Immature natural killer cell (primary cell): ENCODE measurements at places on chromosomes 1 and 21. TPM values are rescaled to one million over a fixed set of nuclear protein-coding genes. Genes with fewer than 3 reads are reported as not detected.

The AMY2A gene
- not detected for polyA plus RNA-seq

The KCNA3 gene
- polyA plus RNA-seq, result 15.3 TPM

The C1orf21 gene
- polyA plus RNA-seq, result 119 TPM

The PDPN gene
- not detected for polyA plus RNA-seq

The TRNAU1AP gene
- 37.8 TPM for polyA plus RNA-seq

The LHX8 gene
- polyA plus RNA-seq, result not detected

The S100A7 gene
- not detected for polyA plus RNA-seq

The CBR3 gene
- 1.5 TPM for polyA plus RNA-seq

The RIPPLY3 gene
- polyA plus RNA-seq, result not detected

The GLMP gene
- 27.2 TPM for polyA plus RNA-seq

The VHLL gene
- polyA plus RNA-seq, result not detected

The C1orf87 gene
- polyA plus RNA-seq, result not detected

The PDXK gene
- polyA plus RNA-seq, result 55.2 TPM

The CFHR1 gene
- not detected for polyA plus RNA-seq

The GFI1 gene
- polyA plus RNA-seq, result 27.2 TPM

The OR2T2 gene
- polyA plus RNA-seq, result not detected

The AXDND1 gene
- polyA plus RNA-seq, result not detected

The BSND gene
- polyA plus RNA-seq, result not detected

The ARID1A gene
- 16.0 TPM for polyA plus RNA-seq

The CAMK1G gene
- not detected for polyA plus RNA-seq

The KRTAP8-1 gene
- not detected for polyA plus RNA-seq

The RASAL2 gene
- not detected for polyA plus RNA-seq

The TMEM269 gene
- polyA plus RNA-seq, result not detected

The C1orf74 gene
- 0.18 TPM for polyA plus RNA-seq

The LRRC38 gene
- not detected for polyA plus RNA-seq

The EXTL1 gene
- polyA plus RNA-seq, result not detected

The CRB1 gene
- not detected for polyA plus RNA-seq

The AHCYL1 gene
- 46.4 TPM for polyA plus RNA-seq

The GPR157 gene
- 0.41 TPM for polyA plus RNA-seq

The IRF6 gene
- polyA plus RNA-seq, result 5.2 TPM

The RNF186 gene
- not detected for polyA plus RNA-seq

The LRP8 gene
- polyA plus RNA-seq, result 1.1 TPM

The BEND5 gene
- polyA plus RNA-seq, result 3.8 TPM
